ENCODE measurements at places on chromosomes 1 and 21. TPM values are rescaled to one million over a fixed set of nuclear protein-coding genes. Genes with fewer than 3 reads are reported as not detected.

Gene ZMYND12
- 1.3 TPM for total RNA-seq

DNA sequence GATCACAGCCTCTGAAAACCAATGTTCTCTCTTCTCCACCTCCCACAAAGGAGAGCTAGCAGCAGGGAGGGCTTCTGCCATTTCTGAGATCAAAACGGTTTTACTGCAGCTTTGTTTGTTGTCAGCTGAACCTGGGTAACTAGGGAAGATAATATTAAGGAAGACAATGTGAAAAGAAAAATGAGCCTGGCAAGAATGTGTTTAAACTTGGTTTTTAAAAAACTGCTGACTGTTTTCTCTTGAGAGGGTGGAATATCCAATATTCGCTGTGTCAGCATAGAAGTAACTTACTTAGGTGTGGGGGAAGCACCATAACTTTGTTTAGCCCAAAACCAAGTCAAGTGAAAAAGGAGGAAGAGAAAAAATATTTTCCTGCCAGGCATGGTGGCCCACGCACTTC lies 35.8 kb upstream of the TDRD10 start:
- H3K4me1 ChIP-seq: no peaks in the 10 kb centered on the region
- H3K27me3 ChIP-seq: no peaks in the 10 kb centered on the region

GRCh38 chr1:157958263-157958662 lies 35.2 kb upstream of the KIRREL1 start:
- H3K27ac ChIP-seq: no peak overlapping the region
- H3K4me1 ChIP-seq: no peaks in the 10 kb centered on the region
- no peaks in the 10 kb centered on the region for H3K36me3 ChIP-seq
- no peaks in the 10 kb centered on the region for H3K27me3 ChIP-seq

DNA sequence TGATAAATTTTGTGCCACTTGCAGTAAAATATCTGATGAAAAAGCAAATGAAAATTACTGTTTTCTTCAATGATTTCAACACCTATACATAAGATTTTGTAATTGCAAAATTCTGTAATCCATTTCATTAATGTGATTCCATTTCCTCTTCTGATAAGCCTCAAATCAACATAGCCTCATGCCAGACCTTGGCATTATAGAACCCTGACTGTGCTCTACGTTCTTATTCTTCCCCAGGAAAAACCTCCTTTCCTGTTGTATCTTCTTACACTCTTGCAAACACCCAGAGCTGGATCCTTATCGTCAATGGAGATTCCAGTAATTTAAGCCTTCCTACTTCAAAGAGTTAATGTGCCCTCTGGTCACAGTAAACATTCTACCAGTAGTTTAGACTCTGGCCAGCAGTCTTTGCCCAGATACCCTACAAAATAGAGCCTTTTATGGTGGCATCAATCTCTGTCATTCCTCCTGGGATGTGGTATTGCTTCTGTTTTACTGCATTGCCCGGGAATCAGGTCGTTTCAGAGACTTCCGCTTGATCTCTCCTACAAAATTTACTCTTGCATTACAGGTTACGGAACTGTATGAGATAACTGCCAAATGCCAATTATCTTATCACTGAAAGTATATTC lies 48.5 kb upstream of the CHRM3 start:
- no peaks in the 10 kb centered on the region for H3K27me3 ChIP-seq
- H3K4me1 ChIP-seq: no peaks in the 10 kb centered on the region
- H3K36me3 ChIP-seq: no peaks in the 10 kb centered on the region
- H3K27ac ChIP-seq: no peak overlapping the region
- H3K4me3 ChIP-seq: no peak overlapping the region

DNA sequence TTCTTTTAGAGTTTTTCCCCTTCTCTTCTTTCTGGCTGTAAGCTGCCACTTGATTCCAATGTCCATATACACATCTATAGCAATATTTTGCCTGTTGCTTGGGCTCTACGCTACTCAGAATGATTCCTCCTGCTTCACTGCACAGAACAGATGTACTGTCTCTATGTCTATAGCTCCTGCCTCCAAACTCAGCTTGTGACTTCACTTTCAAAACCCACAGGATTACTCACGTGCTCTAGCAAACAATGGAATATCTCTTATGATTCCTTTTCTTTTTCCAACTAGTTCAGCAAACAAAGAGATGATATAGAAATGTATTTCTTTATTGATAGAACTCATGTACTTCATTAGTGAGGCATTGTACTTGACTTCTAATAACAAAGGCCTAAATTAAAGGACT lies 80.5 kb upstream of the SOX13 start:
- H3K4me3 ChIP-seq: no peak overlapping the region
- no peak overlapping the region for H3K27ac ChIP-seq
- peaks cover 10% of the 10 kb centered on the region for H3K4me1 ChIP-seq
- no peak for DNase-seq
- H3K36me3 ChIP-seq: no peaks in the 10 kb centered on the region
- H3K27me3 ChIP-seq: no peaks in the 10 kb centered on the region
